Stimulated activated CD8-positive, alpha-beta memory T cell treated with anti-CD3 and anti-CD28 coated beads, Interleukin-4, amount 100 ng/mL, for 4 hours (primary cell): ENCODE measurements at places on chromosomes 13 and 19.

DNA sequence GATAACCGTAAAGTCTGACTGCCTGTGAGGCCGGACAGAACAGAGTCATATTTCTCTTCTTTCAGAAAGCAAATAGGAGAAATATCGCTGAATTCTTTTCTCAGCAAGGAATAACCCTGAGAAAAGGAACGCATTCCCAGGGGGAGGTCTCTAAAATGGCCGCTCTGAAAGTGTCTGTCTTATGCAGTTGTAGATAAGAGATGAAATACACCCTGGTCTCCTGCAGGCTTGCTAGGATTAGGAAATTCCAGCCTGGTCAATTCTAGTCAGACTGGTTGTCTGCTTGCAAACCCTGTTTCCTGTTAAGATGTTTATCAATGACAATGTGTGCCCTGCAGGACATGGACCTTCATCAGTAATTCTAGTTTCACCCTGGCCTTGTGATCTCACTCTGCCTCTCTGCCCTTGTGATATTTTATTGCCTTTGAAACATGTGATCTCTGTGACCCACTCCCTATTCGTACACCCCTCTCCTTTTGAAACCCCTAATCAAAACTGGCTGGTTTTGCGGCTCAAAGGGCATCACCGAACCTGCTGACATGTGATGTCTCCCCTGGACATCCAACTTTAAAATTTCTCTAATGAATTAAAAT is 934.8 kb upstream of the SPRY2 start:
- no peak for DNase-seq

- no peak for DNase-seq
Observed at GRCh38 chr19:34667349-34668076, 9.4 kb downstream of the SCGB2B2 start.

DNA sequence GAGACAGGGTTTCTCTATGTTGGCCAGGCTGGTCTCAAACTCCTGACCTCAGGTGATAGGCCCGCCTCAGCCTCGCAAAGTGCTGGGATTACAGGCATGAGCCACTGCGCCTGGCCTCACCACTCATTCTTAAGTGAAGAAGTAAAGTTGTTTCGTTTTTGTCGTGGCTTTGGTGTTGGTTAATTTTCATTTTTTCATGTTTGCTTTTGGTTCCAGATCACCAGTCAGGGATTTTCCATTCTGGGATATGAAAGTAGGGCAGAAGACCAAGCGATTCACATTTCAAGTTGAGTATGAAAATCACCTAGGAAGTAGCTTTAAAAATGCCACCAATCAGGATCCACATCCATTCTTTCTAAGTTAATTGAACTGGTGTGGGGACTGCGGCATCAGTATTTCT is 289.9 kb downstream of the DIAPH3 start:
- DNase-seq, result no peak

- DNase-seq, result no peak
Observed at GRCh38 chr13:51155161-51155560, 44.1 kb upstream of the C13orf42 start.

- no peak for DNase-seq
Observed at GRCh38 chr19:48757089-48757675, 1.9 kb downstream of the FGF21 start.
